ENCODE measurements at places on chromosomes 13 and 19.

DNA sequence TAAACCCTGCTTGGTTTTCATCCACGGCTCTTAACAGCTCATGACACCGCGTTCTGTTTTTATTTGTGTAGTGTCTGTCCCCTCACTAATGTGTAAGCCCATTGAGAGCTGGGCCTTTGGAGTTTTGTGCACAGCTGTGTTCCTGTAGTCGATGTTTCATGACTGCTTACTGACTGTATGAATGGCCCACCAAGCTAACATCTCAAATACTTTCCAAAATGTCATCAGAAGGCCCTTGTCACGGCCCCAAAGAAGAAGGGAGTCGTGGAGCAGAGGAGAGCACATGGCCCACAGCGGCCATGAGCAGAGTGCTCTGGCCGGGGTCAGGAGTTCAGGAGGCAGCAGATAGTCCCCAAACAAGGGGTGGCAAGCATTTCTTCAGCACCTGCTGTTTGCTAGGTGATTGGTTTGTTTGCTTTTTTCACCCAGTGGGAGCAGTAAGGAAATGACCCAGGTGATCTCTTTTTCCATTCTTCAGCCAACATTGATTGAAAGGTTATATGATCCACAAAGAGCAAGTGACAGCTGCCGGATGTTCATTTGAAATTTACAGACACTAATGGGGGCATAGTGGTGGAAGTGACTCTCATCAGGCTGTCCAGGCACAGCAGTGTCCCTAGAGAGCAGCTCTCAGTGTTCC lies 315.2 kb downstream of the ATP8A2 start:
- no peak overlapping the region for H3K27ac ChIP-seq
- no peak for DNase-seq
- H3K27me3 ChIP-seq, result no peaks in the 10 kb centered on the region
- H3K4me1 ChIP-seq, result no peaks in the 10 kb centered on the region

DNA sequence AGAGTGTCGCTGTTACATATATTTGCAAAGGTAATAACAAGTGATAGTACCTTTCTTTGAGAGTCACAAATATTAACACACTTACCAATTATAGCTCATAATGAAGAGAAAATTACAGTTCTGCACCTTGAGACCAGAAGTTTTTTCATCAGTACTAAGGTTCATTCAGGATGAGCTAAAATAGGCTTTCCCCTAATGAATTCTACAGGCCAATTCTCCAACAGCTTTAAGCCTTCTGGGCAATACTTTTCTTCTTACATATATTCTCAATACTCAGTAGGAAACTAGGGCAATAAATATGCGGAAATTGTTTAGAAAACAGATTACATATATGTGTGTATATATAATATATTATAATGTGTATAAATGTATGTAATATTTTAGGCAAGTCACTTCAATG lies 2672.8 kb upstream of the PCDH20 start:
- H3K27ac ChIP-seq, result no peak overlapping the region
- H3K4me1 ChIP-seq, result no peaks in the 10 kb centered on the region
- no peaks in the 10 kb centered on the region for H3K36me3 ChIP-seq

- no peaks in the 10 kb centered on the region for H3K4me1 ChIP-seq
- H3K36me3 ChIP-seq, result no peaks in the 10 kb centered on the region
- H3K27me3 ChIP-seq, result no peaks in the 10 kb centered on the region
- no peak for DNase-seq
- no peak overlapping the region for H3K4me3 ChIP-seq
- H3K27ac ChIP-seq, result no peak overlapping the region
These were observed 1952.0 kb downstream of the OLFM4 start for GRCh38 chr13:54980651-54981050.

GRCh38 chr19:49427339-49427738 lies 2.2 kb downstream of the GFY start:
- H3K4me1 ChIP-seq, result peaks cover 22% of the 10 kb centered on the region
- H3K27ac ChIP-seq, result no peak overlapping the region
- no peak overlapping the region for H3K4me3 ChIP-seq

DNA sequence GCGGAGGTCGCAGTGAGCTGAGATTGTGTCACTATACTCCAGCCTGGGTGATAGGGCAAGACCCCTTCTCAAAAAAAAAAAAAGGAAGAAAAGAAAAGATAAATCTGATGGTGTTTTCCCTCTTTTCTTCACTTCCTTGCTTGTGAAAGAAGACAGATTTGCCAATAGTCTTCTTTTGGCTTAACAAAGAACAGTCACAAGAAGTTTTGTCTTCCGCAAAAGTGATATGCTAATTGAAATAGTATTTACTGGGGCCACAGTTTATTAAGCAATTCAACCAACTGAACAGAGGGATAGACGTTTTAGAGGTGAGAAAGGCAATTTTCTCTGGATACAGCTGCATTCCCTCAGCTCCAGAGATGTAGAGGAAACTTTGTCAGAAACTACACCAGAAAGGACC lies 22.9 kb upstream of the PLAUR start:
- H3K36me3 ChIP-seq, result no peaks in the 10 kb centered on the region
- no peak overlapping the region for H3K4me3 ChIP-seq
- no peak for DNase-seq
- H3K27ac ChIP-seq, result no peak overlapping the region

GRCh38 chr13:99339736-99340397 lies 32.7 kb upstream of the GPR183 start:
- peaks cover 23% of the 10 kb centered on the region for H3K36me3 ChIP-seq
- no peak overlapping the region for H3K4me3 ChIP-seq
- no peaks in the 10 kb centered on the region for H3K27me3 ChIP-seq
- H3K27ac ChIP-seq, result no peak overlapping the region

DNA sequence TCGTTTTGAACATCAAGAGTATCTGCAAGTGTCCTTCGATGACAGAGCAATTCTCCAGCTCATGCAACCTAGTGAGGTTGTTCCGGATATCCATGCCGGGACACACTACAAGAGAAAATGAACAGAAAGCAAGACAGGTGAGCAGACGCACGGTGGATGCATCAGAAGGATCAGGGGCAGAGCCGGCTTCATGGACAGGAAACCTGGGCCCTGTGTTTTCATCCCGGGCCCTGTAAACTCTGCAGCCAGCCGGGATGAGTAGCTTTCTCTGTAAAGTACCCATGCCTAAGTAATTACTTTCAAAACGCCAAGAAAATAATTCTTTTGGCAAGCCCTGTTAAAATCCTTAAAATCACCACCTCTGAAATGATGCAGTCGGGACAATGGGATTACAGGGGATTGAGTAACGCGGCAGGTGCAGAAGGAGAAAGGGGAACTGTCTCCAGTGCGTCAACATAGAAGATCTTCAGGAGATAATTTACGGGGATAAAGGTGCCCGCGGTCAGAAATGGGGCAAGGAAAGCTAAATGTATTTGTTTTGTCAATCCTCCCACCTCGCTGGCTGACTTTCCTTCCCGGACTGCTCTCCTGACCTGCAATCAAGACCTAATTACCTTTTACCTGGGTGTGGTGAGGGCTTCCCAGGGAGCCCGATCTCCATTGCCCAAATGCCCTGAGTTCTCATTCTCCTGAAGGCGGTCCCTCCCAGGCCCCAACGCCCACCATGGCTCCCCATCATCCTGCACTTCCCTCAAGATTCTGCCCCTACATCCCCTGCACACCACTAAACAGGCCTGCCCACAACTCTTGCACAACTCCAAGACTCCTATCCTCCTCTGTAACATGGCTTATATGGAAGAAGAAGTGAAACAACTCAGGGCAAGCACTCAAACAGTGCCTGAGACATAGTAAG lies 26.2 kb downstream of the INSR start:
- no peaks in the 10 kb centered on the region for H3K27me3 ChIP-seq
- peaks cover 15% of the 10 kb centered on the region for H3K36me3 ChIP-seq
- no peak for DNase-seq
- no peak overlapping the region for H3K4me3 ChIP-seq

DNA sequence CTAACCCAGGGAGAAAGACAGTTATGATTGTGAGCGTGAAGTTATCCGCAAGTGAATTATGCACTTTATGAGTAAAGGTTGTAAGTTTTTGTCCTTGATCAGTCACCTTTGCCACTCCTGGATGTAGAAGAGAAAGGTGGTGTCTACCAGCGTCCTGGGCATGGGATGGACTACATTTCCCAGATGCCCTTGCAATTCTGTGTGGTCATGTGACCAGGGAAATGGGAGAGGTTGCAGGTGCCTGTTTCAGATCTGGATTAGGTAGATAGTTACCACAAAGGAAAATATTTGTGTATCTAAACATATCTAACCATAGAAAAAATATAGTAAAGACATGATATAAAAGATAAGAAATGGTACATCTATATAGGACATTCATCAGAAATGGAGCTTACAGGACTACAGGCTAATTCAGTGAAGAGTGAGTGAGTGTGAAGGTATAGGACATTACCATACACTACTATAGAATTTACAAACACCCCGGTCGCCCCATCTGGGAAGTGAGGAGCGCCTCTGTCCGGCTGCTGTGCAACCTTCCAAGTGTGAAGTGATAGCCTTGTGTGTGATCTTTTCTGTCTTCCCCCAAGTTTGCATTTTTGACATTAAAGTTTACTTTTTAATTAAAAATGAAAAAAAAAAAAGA lies 51.6 kb upstream of the CACNA1A start:
- DNase-seq, result no peak
- no peaks in the 10 kb centered on the region for H3K27me3 ChIP-seq
- no peak overlapping the region for H3K4me3 ChIP-seq
- no peak overlapping the region for H3K27ac ChIP-seq
- H3K36me3 ChIP-seq, result no peaks in the 10 kb centered on the region

GRCh38 chr13:46385946-46386345 lies 1.1 kb downstream of the RUBCNL start:
- no peaks in the 10 kb centered on the region for H3K27me3 ChIP-seq
- no peaks in the 10 kb centered on the region for H3K36me3 ChIP-seq

DNA sequence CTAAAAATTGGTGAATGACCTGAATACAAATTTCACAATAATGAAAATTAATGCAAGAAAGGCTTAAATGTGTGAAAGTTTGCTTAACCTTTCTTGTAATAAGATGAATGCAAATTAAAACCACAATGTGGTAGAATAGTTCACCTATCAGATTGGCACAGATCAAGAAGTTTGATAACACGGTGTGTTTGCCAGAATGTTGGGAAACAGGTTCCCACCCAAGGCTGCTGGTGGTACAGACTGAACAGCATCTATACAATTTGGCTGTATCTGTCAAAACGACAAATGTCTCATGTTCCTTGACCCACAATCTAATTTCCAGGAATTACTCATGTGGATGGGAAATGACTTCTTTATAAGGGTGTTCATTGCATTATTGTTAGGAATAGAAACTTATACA lies 8.6 kb upstream of the IRS2 start:
- no peaks in the 10 kb centered on the region for H3K4me1 ChIP-seq
- H3K27me3 ChIP-seq, result no peaks in the 10 kb centered on the region

DNA sequence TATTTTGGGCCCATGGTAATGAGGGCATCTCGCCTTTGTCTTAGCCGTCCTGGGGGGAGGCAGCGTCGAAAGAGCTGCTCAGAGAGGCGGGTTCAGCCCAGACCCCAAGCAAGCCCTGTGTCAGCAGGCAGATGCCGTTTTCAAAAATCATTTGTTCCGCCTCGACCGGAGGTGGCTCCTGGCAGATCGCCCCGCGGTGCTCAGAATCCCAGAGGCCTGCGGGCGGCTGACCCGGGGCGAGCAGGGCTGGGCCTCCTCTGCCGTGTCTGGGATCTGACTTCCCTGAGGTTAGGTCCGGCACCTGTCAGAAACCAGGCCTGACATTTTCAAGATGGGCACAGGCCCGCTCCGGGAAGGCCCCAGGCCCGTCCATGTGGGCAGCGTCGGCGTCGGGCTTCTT lies 36.1 kb downstream of the CRTC1 start:
- no peaks in the 10 kb centered on the region for H3K36me3 ChIP-seq
- no peaks in the 10 kb centered on the region for H3K4me1 ChIP-seq
- no peak for DNase-seq
- H3K27me3 ChIP-seq, result no peaks in the 10 kb centered on the region
- H3K4me3 ChIP-seq, result no peak overlapping the region
- H3K27ac ChIP-seq, result no peak overlapping the region

GRCh38 chr19:56831255-56831654 lies 9.3 kb downstream of the PEG3 start:
- H3K4me1 ChIP-seq, result no peaks in the 10 kb centered on the region
- DNase-seq, result no peak
- no peaks in the 10 kb centered on the region for H3K36me3 ChIP-seq
- no peak overlapping the region for H3K4me3 ChIP-seq
- no peaks in the 10 kb centered on the region for H3K27me3 ChIP-seq
- H3K27ac ChIP-seq, result no peak overlapping the region

DNA sequence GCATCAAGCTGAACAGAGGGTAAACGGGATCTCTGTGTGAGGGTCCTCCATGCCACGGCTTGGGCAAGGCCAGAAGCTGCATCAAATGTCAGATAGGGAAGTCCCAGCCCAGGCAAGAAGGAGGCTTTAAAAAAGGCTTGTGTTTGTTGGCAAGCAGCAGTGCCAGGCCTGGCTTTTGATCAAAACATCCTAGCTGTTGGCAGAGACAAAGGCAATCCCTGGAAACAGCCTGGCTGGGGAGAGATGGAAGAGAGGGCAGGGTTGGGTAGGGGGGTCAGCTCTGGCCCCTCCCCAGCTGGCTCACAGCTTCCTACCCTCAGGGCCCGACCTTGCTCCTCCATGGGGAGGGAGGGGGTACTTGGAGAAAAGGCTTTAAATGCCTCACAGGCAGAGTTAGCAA lies 61.8 kb upstream of the KCTD15 start:
- no peak overlapping the region for H3K4me3 ChIP-seq
- DNase-seq, result no peak
- H3K27ac ChIP-seq, result no peak overlapping the region
- H3K4me1 ChIP-seq, result no peaks in the 10 kb centered on the region
- no peaks in the 10 kb centered on the region for H3K27me3 ChIP-seq
- no peaks in the 10 kb centered on the region for H3K36me3 ChIP-seq

- peaks cover 35% of the 10 kb centered on the region for H3K36me3 ChIP-seq
- H3K4me3 ChIP-seq, result no peak overlapping the region
- peaks cover under 1% of the 10 kb centered on the region for H3K4me1 ChIP-seq
- H3K27me3 ChIP-seq, result no peaks in the 10 kb centered on the region
- DNase-seq, result no peak
These were observed 14.8 kb upstream of the RANBP3 start for GRCh38 chr19:5992756-5993155.

GRCh38 chr13:33634546-33634982 lies 183.4 kb upstream of the RFC3 start:
- no peak overlapping the region for H3K4me3 ChIP-seq
- DNase-seq, result no peak
- H3K27me3 ChIP-seq, result no peaks in the 10 kb centered on the region
- H3K36me3 ChIP-seq, result no peaks in the 10 kb centered on the region

GRCh38 chr19:51366389-51367254 lies 434 bp upstream of the ETFB start:
- peak; percentile 85 for DNase-seq
- no peaks in the 10 kb centered on the region for H3K27me3 ChIP-seq
- H3K4me3 ChIP-seq, result peak overlapping the region; percentile 85
- H3K4me1 ChIP-seq, result peaks cover 58% of the 10 kb centered on the region

- no peaks in the 10 kb centered on the region for H3K27me3 ChIP-seq
- H3K4me1 ChIP-seq, result no peaks in the 10 kb centered on the region
- no peaks in the 10 kb centered on the region for H3K36me3 ChIP-seq
- no peak overlapping the region for H3K27ac ChIP-seq
- no peak for DNase-seq
These were observed 93.0 kb upstream of the TEX29 start for GRCh38 chr13:111227405-111227804.

- peaks cover 84% of the 10 kb centered on the region for H3K4me1 ChIP-seq
- H3K27ac ChIP-seq, result no peak overlapping the region
- H3K27me3 ChIP-seq, result no peaks in the 10 kb centered on the region
These were observed 59.2 kb downstream of the STK24 start for GRCh38 chr13:98517576-98518310.
